ENCODE measurements at places on chromosomes 5 and 9.

DNA sequence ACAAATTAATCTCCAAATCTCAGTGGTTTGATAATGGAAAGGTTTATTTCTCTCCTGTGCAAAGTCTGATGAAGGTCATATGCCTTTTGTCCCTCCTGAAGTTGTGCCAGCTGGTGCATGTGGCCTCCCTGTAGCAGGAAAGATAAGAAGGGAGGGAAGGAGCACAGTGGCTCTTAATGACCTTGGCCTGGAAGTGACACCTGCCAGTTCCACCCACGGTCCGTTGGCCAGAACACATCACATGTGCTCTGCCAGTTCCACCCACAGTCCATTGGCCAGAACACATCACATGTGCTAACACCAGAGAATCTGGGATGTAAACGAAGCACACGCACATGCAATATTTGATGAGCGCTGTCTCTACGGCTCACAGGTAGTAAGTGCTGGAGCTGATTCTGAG is 130.9 kb downstream of the DOCK2 start:
- no peak for DNase-seq

- DNase-seq, result no peak
Measured at GRCh38 chr9:116789081-116789480, 102.0 kb downstream of the TRIM32 start.

GRCh38 chr5:60014331-60014730 is 120.8 kb upstream of the PDE4D start:
- no peak for DNase-seq

DNA sequence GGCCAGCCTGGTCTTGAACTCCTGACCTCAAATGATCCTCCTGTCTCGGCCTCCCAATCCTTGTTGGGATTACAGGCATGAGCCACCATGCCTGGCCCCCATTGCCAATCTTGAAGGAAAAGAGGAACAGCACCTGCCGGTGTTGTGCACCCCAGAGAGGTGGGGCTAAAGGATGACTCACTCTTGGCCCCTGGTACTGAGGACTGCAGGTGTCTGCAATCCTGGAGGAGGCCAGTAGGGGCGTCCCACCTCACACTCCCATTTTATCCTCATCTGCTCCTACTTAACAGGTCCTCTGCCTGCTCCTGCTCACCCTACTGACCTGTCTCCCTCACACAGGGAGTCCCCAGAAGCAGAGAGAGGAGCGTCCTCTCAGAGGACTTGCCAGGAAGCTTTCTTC is 390.4 kb downstream of the ARHGEF28 start:
- DNase-seq, result peak; percentile 19

- DNase-seq, result peak; percentile 31
Measured at GRCh38 chr5:34480810-34481528, 175.2 kb upstream of the RAI14 start.

- no peak for DNase-seq
Measured at GRCh38 chr5:141402553-141403243, at the start of gene PCDHGA9. TSS of gene PCDHGA9 (plus strand) at chr5:141402778. CDS start at chr5:141402953, 175 bp downstream.

DNA sequence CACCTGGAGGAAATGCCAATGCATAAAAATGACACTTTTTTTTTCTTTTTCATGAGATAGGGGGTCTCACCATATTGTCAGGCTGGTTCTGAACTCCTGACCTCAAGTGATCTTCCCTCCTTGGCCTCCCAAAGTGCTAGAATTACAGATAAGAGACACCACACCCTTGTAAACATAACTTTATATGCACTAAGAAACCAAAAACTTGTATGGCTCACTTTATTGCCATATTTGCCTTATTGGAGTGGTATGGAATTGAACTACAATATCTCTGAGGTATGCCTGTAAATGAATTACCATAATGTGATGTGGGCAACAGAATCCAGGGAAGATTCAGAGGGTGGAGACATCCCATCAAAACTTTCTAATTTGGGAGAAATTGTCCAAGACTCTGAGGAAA is 113.9 kb downstream of the UGCG start:
- no peak for DNase-seq

DNA sequence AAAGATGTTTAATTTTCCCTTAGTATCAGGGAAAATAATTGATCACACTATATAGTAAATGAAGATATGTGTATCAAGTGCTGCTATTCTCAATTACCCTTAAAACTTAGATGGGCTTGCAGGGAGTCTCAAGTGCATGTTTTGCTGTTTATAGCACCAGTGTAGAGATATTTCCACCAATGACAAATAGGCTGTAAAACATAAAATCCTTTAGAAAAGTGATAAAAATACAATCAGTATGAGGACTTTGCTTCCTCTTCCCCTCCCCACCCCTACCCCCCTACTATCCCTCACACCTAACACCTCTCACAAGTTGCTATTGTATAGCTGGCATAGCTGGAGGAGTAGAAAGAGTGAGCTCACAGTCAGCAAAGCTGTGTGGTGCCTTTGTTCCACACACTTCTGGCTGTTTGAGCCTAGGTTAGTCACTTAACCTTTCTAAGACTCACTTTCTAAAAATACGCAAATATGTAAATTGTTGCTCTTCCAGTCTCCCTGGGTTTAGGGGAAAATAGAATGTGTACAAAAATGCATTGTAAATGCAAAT is 93.1 kb downstream of the PDE4D start:
- DNase-seq, result no peak

DNA sequence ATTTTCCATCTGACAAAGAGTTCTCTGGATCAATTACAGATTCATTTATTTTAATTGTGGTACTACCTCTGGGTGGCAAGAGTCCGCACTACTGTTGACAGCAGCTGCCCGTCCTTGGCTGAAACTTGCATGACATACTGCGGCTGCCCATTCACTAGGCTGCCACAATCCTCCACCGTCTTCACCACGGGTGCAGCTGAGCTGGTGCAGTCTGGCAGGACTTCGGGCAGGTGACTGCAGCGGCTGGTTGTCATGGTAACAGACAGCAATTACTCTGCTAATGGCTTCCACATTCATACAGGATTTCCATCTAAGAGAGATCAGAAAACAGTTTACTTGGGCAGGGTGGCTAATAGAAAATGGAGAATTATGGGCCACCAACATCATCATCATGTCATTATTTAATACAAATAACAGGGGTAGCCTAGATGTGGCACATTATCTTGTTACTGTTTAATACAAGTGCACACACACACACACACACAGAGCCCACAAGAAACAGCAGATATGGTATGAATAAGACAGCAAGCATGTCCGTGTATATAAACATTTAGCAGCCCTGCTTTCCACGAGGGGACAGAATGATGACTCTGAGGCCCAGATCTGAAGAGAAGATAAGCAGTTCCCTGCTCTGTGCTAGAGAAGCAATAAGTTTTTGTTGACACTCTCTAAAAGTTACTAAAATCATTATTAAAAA is 112.3 kb downstream of the MARCHF3 start:
- DNase-seq, result no peak

DNA sequence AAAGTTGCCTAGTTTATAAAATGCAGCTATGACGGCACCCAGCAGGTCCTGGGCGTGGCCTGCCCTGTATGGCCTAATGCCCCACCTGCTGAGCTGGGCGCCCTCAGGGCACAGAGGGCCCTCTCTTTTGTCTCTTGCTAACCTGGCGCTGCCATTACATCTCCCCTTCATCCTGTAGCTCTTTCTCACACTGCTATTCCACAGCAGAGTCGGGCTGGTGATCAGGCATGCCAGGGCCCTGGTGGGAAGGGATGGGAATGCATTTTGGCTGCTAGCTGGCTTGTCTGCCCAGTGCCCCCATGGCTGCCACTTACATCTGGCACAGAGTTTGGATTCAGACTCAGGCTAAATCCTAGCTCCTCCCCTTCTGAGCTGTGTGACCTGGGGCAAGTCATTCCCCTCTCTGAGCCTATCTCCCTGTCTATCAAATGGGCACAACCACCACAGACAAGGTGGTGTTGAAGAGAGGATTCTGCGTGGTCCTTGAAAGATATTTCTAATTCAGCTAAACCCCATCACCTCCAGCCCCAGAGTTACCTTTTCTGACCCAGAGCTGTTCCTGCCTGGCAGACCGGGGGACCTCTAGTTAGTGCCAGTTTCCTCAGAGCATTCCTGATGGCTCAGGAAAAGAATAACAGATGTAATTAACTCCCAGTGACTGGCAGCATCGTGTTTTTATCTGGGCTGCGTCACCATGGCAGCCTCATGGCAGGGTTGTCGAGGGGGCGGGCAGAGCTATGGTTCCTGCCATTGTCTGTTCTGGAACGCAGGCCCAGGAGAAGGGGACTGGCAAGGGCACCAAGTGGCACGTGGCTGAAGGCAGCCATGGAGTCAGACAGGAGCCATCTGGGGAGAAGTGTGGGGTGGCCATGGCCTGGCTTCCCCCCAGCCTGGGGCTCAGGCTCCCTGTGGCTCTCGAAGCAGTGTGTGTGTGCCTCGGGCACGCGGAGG is 6.3 kb downstream of the PRR7 start:
- no peak for DNase-seq

GRCh38 chr5:142199388-142199787 is 90.8 kb downstream of the NDFIP1 start:
- no peak for DNase-seq

- DNase-seq, result no peak
Measured at GRCh38 chr5:15927710-15928380, 251.7 kb downstream of the MARCHF11 start.

DNA sequence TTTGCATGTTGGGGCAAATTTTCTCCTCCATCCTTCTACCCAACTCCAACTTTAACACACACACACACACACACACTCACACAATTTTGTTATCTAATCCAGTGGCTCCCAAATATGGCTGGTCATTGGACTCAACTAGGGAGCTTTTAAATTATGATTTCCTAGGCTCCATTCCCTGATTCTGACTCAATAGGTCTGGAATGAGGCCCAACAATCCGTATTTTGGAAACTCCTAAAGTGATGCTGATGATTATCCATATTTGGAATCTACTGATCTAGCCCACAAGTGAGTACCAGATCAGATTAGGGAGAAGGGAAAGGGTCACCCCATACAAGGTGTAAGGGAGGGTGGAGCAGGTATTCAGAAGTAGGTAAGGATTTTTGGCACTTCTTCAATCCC is 309.7 kb downstream of the TLE1 start:
- DNase-seq, result no peak

- DNase-seq, result no peak
Measured at GRCh38 chr5:15243301-15244020, 256.5 kb upstream of the FBXL7 start.

Measured in activated T-cell treated with anti-CD3 and anti-CD28 coated beads, Interleukin-2, amount 50 U/mL, for 48 hours (primary cell).